ENCODE measurements at places on chromosomes 2 and 18. TPM values are rescaled to one million over a fixed set of nuclear protein-coding genes. Genes with fewer than 3 reads are reported as not detected.

Gene EVX2
- not detected for total RNA-seq

Gene ADCYAP1
- total RNA-seq = 0.55 TPM

Gene ICOS
- 0.22 TPM for total RNA-seq

Gene GREB1
- 3.8 TPM for total RNA-seq

Gene PLEKHH2
- 11.4 TPM for total RNA-seq

Gene SLC66A3
- 19.9 TPM for total RNA-seq

Gene GNAL
- total RNA-seq = 7.4 TPM

Gene WNT6
- 0.90 TPM for total RNA-seq

Gene MARCO
- total RNA-seq = 92.5 TPM

Gene SPHKAP
- not detected for total RNA-seq

Gene SCN7A
- total RNA-seq = 0.42 TPM

Gene DCC
- total RNA-seq = 0.42 TPM

Gene SH3BP4
- 20.5 TPM for total RNA-seq

Gene ACVR1C
- total RNA-seq = 44.9 TPM

Gene TSPYL6
- total RNA-seq = not detected

Gene USP14
- 62.9 TPM for total RNA-seq

Gene UPP2
- total RNA-seq = not detected

Gene CCDC85A
- 7.6 TPM for total RNA-seq

Gene C2orf66
- total RNA-seq = 0.26 TPM

Gene CDKL4
- 0.96 TPM for total RNA-seq

Gene LYPD1
- 0.32 TPM for total RNA-seq

Gene TPGS2
- 72.8 TPM for total RNA-seq

Gene DES
- 62.5 TPM for total RNA-seq

Gene SERPINB10
- not detected for total RNA-seq

Gene PCBP1
- total RNA-seq = 399 TPM

Gene HNMT
- total RNA-seq = 91.4 TPM

Gene C2orf15
- total RNA-seq = 0.32 TPM

Gene TUBA4B
- not detected for total RNA-seq

Gene CRYGD
- total RNA-seq = not detected

Gene ANKRD29
- 11.9 TPM for total RNA-seq

Gene LIMS2
- total RNA-seq = 70.6 TPM

Gene IL1F10
- not detected for total RNA-seq

Gene RUFY4
- 0.42 TPM for total RNA-seq

Gene ALK
- total RNA-seq = 1.0 TPM

Gene REEP1
- 0.96 TPM for total RNA-seq

Gene DCDC2C
- total RNA-seq = not detected

Gene HRH4
- total RNA-seq = 0.39 TPM

Gene IHH
- total RNA-seq = 0.26 TPM

Gene C2orf80
- total RNA-seq = not detected

Gene KYNU
- total RNA-seq = 12.0 TPM

Gene SKOR2
- total RNA-seq = not detected

Gene UNC80
- total RNA-seq = not detected

Gene LIMS3
- 9.7 TPM for total RNA-seq
